ENCODE measurements at places on chromosomes 16 and 17.

GRCh38 chr16:30358990-30359870 lies 4.1 kb upstream of the CD2BP2 start:
- no peak for DNase-seq

DNA sequence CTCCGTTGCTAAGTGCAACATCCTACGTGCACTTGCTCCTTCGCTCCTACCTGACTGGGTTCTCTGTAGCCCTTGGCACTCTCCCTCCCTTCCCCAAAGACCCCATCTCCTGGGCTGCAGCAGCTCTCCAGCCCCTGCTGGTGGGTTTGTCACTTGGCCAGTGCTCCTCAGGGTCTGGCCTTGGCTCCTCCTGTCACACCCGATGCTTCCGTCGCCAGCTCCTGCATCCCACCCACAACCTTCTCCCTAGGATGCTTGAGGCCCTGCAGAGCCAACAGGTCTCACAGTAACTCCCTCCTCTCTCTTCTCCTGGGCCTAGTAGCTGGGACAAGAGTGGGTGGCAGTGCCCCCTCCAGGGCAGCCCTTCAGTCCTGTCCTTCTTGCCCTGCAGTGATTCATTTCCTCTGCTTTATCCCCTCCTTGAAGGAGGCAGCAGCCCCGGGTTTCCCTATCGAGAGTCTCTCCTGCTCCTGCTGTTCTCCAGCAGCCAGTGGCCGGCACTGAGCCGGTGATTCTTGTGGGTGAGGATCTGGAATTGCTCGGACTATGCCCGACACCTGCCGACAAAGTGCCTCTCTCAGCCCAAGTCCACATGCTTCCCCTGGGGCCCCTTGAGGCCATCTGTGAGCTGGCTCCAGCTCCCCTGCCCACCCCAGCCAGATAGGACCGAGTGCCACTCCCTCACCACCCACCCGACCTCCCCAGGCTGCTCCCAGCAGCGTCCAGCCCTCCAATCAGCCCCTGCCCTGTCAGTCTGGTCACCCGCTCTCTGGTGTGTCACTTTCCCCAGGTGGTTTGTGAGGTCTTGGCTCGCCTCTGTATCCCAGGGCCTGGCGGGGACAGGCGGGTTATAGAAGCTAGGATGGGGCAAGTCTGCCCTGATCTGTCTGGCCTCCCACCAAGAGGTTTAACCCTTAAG lies 3.8 kb downstream of the LITAFD start:
- no peak for DNase-seq

DNA sequence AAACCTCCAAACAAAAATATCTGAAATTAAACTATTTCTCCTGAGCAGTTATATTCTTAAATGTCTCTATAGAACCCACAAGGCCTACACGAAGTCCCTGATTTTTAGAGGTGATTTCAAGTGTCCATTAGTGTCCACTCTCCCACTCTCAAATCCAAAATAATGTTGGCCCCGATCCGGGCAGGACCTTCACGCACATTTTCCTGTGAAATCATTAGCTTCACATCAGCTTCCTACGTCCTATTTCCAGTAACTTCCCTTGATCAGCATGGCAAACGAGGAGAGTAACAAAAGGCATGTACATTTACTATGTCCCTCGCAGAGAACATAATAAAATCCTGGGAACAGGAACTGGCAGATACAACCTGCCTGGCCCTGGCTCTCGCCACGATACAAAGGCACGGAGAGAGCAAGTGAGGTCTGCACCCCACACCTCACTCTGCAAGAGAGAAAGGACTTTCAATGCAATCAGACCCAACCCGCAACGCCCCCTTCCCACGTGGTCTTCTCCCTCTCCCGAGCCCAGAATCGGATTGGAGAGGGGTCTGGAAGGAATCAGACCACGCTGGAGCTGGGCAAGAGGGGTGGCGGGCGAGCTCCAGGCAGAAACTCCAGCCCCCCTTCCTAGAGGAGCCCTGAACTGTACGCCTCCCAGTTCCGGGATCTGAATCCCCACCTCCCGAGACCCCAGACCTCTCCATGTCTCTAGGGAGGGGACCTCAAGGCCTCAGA lies 17.5 kb upstream of the C17orf78 start:
- DNase-seq = no peak

- DNase-seq = no peak
Observed at GRCh38 chr16:794091-794822, 5.8 kb downstream of the CHTF18 start.

DNA sequence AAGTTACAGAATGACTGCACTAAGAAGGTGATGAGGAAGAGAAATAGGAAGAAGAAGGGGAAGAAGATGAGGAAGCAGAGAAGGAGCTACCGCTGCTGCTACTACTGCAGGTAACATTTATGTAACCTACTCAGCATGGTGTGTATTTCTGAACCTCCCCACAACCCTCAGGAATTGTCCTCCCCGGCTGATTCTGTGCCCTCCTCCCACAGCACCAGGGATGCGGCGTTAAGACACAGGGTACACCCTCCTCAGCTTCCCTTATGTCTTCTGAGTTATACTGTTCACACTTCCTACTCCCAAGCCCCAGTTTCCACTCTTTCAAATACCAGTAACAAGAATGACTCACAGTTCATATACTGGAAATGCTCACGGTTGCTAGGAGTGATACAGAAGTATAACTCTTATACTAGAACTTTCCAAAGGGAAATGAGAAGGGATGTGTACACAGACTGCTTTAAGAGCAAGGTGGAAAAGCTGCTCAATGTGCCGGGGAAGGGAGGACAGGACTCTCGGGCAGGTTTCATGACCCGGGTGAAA lies 224.5 kb upstream of the PSMD7 start:
- no peak for DNase-seq

- peak; percentile 65 for DNase-seq
Observed at GRCh38 chr17:36072431-36073121, 8.5 kb downstream of the CCL18 start.

- no peak for DNase-seq
Observed at GRCh38 chr16:87942680-87943079, 6.4 kb upstream of the CA5A start.

GRCh38 chr17:8081876-8082275 lies 5.6 kb downstream of the ALOX12B start:
- DNase-seq = no peak

- peak; percentile 38 for DNase-seq
Observed at GRCh38 chr17:29390851-29391631, 878 bp downstream of the TAOK1 start.
